ENCODE measurements at places on chromosomes 3 and 15. TPM values are rescaled to one million over a fixed set of nuclear protein-coding genes. Genes with fewer than 3 reads are reported as not detected.

The KIF23 gene
- 70.9 TPM for total RNA-seq

The IL17RC gene
- total RNA-seq: 0.30 TPM

DNA sequence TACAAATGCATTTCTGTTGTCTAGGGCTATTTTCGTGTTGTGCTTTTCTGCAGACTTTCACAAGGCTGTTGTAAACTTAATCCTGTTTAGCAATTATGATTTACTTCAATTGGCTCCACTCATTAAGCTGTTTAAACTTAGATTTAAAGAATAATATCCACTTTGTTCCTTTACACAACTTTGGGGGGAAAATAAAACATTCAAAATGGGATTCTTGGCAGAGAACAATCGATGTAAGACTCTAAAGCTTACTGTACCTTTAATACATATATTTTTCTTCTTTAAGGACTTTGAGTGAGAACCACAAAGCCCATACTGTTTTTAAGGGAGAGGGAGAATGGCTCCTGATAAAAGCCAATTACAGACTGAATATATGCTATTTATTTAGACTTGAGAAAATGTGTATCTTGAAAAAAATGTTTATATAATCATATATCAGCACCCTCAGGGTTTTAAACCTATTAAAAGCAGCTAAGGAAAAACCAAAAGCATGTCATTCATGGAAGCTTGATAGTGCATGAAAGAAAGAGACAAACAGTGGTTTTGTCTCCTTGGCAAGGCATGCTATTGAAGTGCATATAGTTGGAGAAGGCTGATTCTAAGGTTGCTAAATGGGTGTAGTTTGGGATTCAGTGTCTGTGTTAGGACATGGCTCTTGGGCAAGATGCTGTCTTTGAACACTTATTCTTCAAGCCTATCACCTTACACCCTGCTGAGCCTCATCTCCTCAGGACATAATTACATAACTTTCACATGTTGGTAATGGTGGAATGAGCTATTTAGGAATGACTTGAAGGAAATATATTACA lies 293.4 kb upstream of the TBC1D5 start:
- no peak for DNase-seq

DNA sequence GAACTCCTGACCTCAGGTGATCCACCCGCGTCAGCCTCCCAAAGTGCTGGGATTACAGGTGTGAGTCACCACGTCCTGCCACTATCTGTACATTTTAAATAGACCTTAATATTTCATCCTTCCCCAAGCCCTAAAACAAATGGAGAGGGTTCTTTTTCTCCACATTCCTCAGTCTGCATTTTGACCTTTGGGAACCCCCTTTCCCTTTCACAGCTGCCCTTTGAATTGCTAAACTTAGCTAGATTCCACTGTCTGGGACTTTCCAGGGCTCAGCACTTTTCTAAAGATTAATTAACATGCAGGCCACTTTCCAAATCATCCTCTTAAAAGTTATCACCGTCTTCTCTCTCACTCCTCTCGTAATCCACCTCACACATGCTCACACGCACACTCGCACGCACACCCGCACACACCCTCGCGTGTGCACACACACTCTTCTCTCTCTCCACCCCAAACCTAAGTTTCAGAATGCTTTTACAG lies 124.2 kb downstream of the TMCO5A start:
- no peak for DNase-seq

Measured in activated CD8-positive, alpha-beta memory T cell treated with anti-CD3 and anti-CD28 coated beads, Interleukin-2, amount 10 ng/mL, durations not matched to agents 7 days and 5 days (primary cell).